Right renal pelvis (tissue), 4 donors: ENCODE measurements at places on chromosomes 7 and 10. TPM values are rescaled to one million over a fixed set of nuclear protein-coding genes. Genes with fewer than 3 reads are reported as not detected.
A peak's percentile ranks its signal among the peaks of the same experiment; 100 is the strongest.

DNA sequence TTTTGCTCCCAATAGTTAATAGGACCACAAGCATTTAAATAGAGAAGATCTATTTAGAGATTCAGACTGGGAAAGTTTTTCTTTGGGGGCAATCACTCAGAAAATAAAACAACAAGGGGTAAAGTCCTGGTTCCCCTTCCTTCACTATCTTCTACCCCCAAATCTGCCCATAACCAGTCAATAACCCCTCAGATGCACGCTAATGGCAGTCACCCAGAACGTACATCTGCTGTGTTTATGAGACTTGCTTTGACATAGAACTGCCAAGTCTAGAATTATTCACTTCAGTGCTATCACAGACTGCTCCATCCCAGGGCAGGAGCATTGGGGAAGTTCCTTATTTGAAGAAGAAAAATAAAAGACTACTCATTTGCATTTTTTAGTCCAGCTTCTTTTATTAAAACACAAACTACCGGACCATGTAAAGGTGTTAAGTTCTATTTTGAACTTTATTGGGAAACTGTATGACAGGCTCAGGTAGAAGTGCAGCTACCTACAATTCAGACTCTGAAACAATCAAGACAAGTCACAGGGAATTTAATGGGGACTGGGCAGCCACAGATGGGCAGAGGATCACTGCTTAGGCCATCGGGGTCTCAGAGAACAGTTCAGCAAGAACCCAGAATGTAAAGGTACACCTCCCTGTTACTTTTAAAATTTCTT, 38.4 kb downstream of the ANK3 start:
- DNase-seq = no peak

GRCh38 chr7:18896343-18896975, 221.0 kb downstream of the TWIST1 start:
- DNase-seq = no peak

GRCh38 chr10:119496273-119496672, 46.2 kb downstream of the RGS10 start:
- DNase-seq = no peak

DNA sequence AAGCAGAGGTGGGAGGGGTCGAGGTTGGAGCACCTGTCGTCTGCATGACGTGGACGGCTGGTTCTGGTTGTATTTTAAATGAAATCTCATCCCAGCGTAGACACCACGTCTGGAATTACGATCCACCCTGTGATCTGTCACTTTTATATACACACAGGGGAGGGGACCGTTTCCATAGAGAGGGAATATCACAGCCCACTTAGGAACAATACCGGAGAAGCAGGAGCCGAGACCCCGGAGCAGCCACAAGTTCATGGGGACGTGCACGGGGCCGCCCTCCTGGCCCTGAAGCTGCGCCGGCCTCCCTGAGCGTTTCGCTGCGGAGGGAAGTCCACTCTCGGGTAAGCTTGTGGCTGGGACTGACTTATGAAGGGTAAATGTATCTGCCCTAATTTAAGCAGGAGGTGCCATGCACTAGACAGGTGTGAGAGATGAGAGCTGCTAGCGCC, at the start of gene UCN3:
Gene UCN3 (plus strand): TSS at position 77 of the 449 bp plus-strand sequence. CDS start 8,755 bp downstream, outside the sequence.
- DNase-seq = no peak

- peak; percentile 51 for DNase-seq
Measured at GRCh38 chr7:87876869-87877234, 559 bp downstream of the DBF4 start.

GRCh38 chr10:13720699-13721098, 133.9 kb downstream of the PRPF18 start:
- DNase-seq = no peak

DNA sequence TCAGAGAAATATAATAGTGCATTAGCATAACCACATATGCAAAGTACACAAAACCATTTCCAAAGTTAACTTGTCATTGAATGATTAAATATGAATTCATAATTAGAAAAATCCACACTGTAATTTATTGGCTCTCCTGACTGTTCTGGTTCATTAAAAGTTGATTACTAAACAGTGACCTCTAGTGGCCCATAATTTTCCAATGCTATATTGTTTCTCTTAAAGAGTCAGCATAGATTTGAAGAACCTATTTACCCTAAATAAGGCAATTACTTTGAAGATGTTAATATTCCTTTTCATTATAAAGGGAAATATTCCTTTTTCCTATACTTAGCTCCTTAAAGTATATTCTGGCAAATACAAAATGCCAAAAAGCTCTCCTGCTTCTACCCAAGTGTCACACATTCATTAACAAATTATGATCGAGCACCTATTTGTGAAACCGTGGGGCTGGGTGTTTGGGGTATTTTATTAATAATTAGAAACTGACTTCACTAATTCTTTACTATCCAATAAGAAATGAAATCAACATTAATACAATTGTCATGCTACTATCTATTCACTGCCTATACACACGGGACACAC, 86.2 kb downstream of the HIBADH start:
- peak; percentile 38 for DNase-seq

- DNase-seq = no peak
Measured at GRCh38 chr10:76040107-76040829, 608.8 kb downstream of the LRMDA start.

DNA sequence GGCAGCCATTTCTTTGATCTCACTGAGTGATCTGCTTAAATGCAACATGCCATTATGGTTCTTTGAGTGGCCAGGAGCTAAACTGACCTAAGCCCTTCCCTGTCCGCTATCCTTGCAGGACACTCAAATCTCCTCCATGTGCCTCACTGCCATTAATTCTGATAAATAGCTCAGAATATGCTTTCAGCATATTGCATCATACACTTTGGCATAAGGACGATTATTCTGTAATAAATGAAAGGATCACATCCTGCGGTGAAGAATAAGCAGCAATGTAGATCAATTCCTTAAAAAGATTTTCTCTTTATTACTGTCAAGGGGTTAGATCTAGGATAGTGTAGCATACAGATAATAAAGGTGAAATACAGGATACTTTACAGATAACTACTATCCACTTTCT, 231.8 kb upstream of the CTBP2 start:
- DNase-seq = no peak

- no peak for DNase-seq
Measured at GRCh38 chr7:158885624-158886023, 29.3 kb downstream of the DYNC2I1 start.

DNA sequence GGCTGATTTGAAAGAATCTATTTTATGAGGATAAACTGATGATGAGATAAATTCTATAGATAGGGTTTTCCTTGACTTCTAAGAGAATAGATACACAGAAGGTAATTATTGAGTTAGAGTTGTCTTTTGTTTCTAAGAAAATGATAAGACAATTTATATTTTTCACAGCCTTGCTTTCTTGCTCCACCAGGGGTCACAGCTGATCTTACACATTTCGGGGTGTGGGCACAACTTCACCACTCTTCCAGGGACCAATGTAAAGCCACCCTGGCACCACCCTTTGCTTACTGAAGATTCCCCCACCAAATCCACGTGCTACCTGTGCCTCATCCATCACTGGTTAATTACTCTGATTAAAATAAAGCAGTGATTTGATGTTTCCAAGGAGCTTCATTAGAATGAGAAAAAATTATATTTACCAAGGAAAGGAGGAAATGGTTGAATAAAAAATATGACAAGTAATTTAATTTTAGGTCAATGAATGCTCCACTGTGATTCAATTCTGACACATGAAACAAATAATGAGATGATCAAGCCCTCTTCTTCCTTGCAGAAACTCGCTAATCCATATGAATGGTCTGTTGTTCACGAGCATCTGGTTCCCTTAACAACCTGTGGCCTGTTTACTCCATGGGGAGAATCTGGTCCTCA, 177.3 kb upstream of the TNS3 start:
- DNase-seq = no peak

DNA sequence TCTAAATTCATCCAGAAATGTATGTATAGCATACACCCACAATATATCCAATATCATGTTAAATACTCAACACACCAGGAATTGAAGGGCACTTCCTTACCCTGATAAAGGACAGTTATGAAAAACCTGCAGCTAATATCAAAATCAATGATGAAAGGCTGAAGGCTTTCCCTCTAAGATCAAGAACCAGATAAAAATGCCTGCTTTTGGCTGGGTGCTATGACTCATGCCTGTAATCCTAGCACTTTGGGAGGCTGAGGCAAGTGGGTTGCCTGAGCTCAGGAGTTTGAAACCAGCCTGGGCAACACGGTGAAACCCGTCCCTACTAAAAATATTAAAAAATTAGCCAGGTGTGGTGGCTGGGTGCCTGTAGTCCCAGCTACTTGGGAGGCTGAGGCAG, 21.6 kb upstream of the UPP1 start:
- DNase-seq = no peak

GRCh38 chr10:130023454-130024230, 59.6 kb upstream of the EBF3 start:
- no peak for DNase-seq

DNA sequence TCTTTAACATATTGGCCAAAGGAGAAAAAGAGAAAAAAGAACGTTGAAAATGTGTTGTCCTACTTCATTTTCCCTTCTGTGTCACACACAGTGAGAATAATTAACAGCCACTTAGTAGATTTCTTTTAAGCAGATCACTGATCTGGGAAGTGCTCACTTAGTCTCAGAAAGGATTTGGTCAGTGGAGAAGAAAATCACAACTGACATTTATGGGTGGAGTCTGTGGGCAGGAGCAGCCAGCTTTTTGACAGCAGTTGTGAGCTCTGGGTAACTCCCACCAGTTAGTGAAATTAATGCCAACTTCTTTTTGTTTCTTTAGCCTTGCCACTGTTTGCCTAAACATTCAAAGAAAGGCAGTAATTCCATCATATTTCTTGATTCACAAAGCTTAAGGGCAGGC, 49.7 kb downstream of the CDK14 start:
- no peak for DNase-seq

- DNase-seq = no peak
Measured at GRCh38 chr10:92572362-92573090, 1.4 kb downstream of the IDE start.

GRCh38 chr7:129244220-129244619, 19.4 kb downstream of the AHCYL2 start:
- DNase-seq = no peak

DNA sequence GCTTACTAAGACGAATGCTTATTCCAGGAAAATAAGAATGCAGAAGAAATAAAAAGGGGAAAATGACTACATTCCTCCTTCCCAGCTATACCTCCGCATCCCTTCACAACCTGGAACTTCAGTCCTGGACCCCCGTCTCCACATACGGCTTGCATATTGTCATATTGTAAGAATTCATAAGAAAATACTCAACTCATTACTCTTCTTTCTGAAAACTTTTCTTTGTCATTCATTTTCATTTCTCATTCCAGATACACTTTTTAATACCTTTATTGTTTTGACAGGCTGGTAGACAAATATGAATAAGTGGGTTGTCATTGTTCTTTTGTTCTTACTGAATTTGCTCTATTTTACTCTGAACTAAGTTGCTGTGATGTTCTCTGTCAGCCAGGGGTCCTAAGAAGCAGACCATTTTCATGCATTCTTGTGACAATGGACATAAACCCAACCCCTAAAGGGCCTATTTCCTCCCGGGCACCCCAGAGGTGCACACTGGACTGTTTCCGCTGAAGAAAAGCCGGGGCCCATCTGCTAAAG, 23.3 kb upstream of the SFTPA2 start:
- no peak for DNase-seq

DNA sequence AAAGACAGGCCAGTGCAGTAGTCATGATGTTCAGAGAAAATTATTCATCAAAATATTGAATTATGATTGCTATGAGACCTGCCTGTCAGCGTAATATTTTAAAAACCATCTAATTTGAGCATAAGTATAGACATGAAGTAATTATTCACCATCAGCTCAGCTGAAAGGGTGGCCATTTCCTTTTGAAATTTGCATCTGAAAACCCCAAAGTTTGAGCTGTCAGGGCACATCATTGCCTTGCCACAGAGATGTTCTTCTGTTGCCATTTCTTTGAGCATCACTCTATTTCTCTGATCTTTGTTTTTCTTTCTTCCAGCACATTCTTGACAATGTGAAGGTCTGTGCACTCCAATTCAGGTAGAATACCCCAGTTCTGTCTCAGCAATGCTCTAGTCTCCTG, 147.5 kb upstream of the RHOBTB1 start:
- DNase-seq = no peak

DNA sequence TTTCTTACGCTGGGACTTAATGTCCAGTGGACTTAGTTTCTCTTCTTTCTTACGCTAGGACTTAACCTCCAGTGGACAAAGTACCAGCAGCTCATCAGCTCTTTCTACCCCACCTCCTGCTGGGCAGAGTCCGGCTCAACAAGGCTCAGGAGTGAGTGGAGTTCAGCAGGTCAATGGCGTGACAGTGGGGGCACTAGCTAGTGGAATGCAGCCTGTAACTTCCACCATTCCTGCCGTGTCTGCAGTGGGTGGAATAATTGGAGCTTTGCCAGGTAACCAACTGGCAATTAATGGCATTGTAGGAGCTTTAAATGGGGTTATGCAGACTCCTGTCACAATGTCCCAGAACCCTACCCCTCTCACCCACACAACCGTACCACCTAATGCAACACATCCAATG, 199.7 kb downstream of the MLLT10 start:
- no peak for DNase-seq

DNA sequence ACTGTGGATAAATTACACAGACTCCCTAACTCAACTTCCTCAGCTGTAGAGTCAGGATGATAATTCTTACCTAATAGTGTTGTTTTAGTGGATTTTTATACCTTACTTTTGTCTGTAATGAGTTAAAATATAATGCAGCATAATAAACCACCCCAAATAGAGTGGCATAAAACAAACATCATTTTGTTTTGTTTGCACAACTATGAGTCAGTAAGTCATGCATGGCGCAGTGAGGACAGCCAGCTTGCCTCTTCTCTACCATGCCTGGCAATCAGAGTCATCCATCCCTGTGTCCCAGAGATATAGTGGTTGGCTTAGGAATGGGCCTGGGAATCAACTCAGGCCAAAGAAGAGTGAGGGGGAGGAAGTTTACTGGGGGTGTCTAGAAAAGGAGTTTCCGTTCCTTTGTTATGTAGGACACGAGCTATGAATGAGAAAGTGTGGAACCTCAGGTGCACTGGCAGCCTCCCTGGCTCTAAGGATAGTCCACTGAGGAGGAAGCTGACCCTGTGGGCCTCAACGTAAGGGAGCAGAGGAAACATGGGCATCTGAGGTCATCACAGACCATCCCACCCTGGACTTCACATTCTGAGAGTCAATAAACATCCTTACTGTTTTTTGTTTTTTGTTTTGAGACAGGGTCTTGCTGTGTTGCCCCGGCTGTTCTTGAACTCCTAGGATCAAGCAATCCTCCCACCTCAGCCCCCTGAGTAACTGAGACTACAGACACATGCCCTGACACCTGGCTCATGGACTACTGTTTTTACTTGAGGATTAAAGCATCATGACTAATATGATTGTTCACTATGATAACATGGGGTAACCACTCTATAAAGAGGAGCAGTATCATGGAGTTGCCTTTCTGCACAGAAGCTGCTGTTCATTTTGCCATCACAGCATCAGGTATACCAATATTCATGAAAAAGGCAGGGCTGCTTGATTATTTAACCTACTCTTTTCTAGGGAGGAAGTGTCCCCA, 21.0 kb upstream of the GRB10 start:
- DNase-seq = no peak

The SEMA3A gene
- 11.1 TPM for polyA plus RNA-seq

The ANK3 gene
- 140 TPM for polyA plus RNA-seq

The TAS2R38 gene
- not detected for polyA plus RNA-seq

The EPDR1 gene
- polyA plus RNA-seq = 23.1 TPM

The VSTM4 gene
- 14.2 TPM for polyA plus RNA-seq

The RALA gene
- 65.2 TPM for polyA plus RNA-seq

The PDZD7 gene
- 1.3 TPM for polyA plus RNA-seq

The OR2A5 gene
- 0.07 TPM for polyA plus RNA-seq

The ELAPOR2 gene
- 8.8 TPM for polyA plus RNA-seq

The MYL10 gene
- polyA plus RNA-seq = 0.32 TPM
